ENCODE measurements at places on chromosomes 7 and 10.

GRCh38 chr10:64206409-64206808, 685.2 kb downstream of the REEP3 start:
- no peak for DNase-seq

GRCh38 chr10:132417257-132417910, 20.4 kb downstream of the PWWP2B start:
- no peak for DNase-seq

DNA sequence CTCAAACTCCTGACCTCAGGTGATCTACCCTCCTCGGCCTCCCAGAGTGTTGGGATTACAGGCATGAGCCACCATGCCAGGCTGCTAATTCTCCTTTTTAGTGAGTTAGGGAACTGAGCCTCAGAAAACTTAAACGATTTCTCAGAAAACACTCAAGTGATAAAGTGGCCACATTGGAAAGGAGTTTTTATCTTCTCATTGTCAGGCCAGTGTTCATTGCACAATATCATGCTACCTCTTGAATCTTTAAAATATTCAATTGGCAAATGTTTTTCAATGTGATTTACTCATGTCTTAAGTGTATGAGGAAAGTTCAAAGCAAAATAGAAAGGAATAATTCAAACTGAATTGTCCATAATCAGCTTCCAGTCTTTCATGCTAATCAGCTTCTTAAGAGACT, 80.7 kb downstream of the ITGB8 start:
- DNase-seq, result no peak

DNA sequence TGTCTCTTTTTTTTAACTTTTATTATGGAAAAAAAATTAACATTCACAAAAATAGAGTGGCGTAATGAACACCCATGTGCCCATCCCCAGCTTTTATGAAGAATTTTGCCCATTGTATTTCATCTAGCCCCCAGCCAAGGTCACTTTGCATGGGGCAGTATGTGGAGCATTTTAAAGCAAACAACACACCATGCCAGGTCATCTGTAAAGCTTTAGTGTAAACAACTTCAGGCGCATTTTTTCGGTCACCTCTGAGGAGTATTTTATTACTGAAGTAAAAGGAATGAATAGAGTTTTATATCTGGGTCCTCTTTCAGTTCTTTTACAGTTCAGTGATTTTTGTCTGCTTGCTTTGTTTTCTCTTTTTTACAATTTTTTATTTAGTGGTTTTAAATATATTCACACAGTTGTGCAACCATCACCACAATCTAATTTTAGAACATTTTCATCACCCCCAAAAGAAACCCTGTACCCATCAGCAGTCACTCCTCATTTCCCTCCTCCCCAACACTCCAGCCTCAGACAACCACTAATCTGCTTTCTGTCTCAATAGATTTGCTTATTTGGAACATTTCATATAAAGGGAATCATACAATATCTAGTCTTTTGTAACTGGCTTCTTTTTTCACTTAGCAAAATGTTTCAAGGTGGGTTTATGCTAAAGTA, 87.9 kb downstream of the SLC37A3 start:
- DNase-seq, result no peak

DNA sequence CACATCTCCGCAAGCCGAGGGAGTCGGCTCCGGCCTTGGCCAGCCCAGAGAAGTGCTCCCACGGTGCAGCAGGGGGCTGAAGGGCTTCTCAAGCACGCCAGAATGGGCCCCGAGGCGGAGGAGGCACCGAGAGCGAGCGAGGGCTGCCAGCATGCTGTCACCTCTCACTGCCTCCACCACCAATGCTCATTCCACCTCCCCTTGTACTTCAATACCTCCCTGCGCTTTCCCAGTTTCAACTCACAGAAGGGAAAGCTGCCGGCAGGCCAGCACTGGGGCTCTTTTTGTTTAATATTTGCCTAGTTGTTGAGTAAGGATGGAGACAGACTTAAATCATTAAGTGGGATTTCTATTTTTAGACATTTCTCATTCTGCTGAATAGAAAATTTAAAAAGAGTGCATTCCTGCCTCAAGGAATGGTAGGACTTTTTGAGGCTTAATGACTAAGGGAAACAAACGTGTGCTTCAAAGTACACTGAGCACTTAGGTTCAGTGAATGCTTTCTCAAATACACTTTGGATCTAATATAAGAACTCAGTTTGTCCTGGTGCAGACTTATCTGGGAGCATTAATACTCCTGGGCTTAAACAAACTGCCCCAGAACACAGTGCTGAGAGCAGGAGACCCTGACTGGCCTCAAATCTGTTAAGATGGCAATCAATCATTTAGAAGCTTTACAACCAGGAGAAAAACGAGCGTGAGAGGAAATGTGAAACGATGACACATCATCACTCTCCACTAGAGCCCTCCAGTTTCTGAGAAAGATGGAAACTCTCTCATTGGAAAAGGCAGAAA, 131.2 kb downstream of the RALA start:
- no peak for DNase-seq

DNA sequence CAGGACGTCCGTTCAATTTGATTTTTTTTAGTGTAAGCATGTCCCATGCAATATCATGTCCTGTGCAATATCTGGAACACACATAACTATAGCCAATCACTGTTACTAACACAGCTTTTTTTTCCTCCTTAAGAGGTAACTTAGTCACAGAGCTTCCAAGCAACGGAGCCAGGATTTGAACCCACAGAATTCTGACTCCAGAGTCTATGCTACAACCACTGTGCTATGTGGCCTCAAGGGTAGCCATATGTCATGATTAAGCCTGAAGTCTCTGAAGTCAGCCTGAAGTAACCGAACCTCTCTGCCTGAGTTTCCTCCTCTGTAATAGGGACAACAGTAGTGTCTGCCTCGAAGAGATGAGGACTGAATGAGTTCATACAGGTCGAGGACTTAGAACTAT, 42.2 kb upstream of the TCF7L2 start:
- no peak for DNase-seq

GRCh38 chr10:11035301-11035991, 17.8 kb downstream of the CELF2 start:
- no peak for DNase-seq

DNA sequence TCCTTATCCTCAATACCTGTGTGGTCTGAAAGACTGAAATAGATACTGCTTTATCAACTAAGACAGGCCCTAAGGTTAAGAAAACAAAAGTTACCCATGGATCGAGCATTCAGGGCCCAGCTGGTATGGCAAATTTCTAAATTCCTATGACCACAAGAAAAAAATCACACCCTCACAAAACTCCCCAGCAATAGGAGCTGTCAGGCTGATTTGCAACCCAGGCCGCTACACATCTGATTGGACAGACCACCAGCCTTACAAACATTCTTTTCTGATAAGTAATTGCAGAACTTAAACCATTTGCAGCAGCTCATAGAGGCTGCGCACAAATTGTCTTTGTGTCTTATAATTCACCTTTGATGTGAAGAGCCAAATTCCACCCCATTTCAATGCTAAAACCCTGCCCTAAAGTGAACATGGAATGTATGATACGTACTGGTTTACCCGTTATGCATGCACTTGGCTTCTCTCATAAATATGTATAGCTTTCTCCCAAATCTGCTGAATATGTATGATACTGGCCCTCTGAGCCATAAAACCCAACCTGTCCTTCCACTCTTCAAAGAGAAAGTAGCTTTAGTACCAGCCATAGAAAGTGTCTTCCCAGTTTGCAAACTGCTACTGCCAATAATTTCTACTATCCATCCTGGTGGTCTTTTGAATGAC, 842.5 kb downstream of the GRID1 start:
- DNase-seq, result no peak

- no peak for DNase-seq
Measured at GRCh38 chr7:44112997-44113763, 9.0 kb downstream of the AEBP1 start.

GRCh38 chr7:75637854-75638593, 100.7 kb downstream of the HIP1 start:
- DNase-seq, result no peak

All from stimulated activated CD8-positive, alpha-beta memory T cell treated with anti-CD3 and anti-CD28 coated beads, Interleukin-4, amount 100 ng/mL, for 4 hours (primary cell).